ENCODE measurements at places on chromosomes 3 and 15.

GRCh38 chr3:8981700-8982099, 18.4 kb upstream of the RAD18 start:
- DNase-seq = no peak

- DNase-seq = no peak
Observed at GRCh38 chr3:139939681-139940190, 4.8 kb downstream of the CLSTN2 start.

DNA sequence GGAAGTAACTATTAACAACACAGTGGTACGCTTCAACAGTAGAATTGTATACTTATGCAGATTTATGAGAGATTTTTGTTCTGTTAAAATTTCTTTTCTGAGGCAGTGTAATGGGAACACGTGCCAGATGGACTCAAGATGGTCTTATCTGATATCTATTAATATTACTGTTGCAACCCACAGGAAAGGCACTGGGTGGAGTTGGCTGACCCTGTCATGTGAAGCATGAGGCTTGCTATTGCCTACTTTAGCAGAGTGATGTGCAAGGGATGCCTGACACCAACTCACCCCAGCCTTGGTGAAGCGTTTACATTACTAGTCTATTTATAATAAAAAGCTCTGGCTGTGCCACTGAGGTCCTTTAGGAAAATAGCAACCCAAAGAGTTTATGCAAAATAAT, 19.8 kb upstream of the ARNT2 start:
- no peak for DNase-seq

- DNase-seq = no peak
Observed at GRCh38 chr3:141796889-141797781, 33.9 kb downstream of the GRK7 start.

DNA sequence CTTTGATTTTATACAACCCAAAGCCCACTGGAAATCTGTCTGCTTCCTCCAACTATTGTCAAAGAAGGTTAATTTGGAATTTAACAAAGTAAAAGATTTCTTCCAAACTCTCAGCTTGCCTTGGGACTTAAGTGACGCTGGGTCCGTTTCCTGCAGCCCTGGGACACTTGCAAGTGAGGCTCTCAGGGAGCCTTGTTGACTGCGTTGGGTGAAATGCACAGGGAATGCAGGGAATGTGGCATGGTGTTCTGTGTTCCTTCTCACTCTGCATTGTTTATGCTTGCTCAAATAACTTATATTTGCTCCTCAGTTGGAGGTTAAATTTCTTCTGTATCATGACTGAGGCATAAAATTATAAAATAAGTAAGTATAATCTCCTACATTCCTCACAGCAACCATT, 60.9 kb upstream of the TJP1 start:
- no peak for DNase-seq

GRCh38 chr3:160022068-160022467, 33.4 kb downstream of the IL12A start:
- no peak for DNase-seq

- DNase-seq = no peak
Observed at GRCh38 chr15:85646538-85647091, 148.1 kb downstream of the KLHL25 start.

- no peak for DNase-seq
Observed at GRCh38 chr15:88179562-88179961, 77.0 kb downstream of the NTRK3 start.

GRCh38 chr3:198093112-198093679, 133.2 kb downstream of the LMLN start:
- DNase-seq = no peak

GRCh38 chr15:88220443-88221335, 35.9 kb downstream of the NTRK3 start:
- no peak for DNase-seq

DNA sequence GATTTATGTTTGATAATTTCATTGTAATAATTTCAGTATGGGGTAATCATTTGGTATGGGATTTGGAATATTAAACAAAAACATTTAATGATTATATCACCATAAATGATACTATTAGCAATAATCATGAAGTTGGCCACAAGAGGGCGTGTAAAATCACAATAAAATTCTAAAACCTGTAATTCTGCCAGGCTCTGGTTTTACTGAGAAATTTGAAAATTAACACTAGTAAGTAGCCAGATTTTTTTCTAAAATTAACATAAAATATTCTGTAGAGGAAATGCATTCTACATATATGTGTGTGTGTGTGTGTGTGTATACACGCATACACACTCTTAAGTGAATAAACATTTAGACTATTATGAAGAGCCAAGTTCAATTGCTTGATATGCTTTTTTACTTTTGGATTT, 40.5 kb downstream of the FEZF2 start:
- peak; percentile 8 for DNase-seq

- no peak for DNase-seq
Observed at GRCh38 chr15:68506071-68506470, 72.7 kb upstream of the CORO2B start.

GRCh38 chr3:13470894-13471574, 9.1 kb upstream of the HDAC11 start:
- DNase-seq = no peak

- DNase-seq = no peak
Observed at GRCh38 chr3:101701696-101702634, 15.4 kb upstream of the RPL24 start.

DNA sequence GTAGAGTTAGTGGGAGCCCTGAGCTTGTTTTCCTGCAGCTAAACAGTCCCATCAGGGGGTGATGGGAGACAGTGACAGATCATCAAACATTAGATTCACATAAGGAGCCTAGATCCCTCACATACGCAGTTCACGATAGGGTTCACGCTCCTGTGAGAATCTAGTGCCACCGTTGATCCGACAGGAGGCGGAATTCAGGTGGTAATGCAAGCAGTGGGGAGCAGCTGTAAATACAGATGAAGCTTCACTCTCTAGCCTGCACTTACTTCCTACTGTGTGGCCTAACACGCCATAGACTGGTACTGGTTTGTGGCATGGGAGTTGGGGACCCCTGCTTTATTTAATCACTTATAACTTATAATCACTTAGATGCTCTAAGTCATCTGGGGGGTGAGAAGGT, 179.1 kb downstream of the AKAP13 start:
- no peak for DNase-seq

GRCh38 chr15:71709808-71710418, 100.4 kb upstream of the NR2E3 start:
- DNase-seq = no peak

GRCh38 chr3:135987661-135988060, 22.1 kb downstream of the PPP2R3A start:
- no peak for DNase-seq

GRCh38 chr3:45613791-45614190, 19.2 kb downstream of the LIMD1 start:
- no peak for DNase-seq

DNA sequence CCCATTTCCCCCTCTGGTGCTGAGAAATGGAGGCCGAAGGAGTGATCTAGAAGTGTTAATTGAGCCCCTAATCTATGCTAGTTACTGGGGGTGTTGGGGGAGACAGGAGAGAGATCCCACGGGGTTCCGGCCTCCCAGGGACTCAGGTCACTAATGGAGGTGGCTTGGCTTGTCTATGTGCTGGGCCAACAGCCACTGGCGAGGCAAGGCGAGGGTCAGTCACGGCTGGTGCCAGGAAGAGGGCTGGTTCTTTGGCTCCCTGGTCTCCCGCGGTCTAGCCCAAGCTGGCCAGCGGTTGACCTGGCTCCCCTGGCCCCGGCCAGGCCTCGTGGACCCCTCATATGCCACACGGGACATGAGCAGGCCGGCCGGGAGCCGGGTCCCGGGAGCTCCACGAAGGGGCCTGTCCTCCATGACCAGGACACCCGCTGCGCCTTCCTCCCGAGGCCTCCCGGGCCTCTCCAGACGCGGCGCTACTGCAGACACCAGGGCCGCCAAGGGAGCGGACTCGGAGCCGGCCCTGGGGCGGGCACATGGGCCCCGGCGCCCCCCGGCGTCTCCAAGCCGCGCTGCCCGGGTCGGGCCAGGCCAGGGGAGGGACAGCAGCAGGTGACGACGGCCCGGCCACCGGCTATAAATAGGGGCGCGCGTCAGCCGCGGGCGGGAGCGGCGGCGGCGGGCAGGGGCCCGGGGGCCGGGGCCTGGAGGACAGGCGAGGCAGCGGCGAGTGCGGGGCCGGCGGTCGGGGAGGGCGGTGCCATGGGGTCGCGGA, at the start of gene ALPK3:
TSS of gene ALPK3 (plus strand) at position 663 of the 772 bp plus-strand sequence. CDS start at position 760, 97 bp downstream.
- DNase-seq = no peak

DNA sequence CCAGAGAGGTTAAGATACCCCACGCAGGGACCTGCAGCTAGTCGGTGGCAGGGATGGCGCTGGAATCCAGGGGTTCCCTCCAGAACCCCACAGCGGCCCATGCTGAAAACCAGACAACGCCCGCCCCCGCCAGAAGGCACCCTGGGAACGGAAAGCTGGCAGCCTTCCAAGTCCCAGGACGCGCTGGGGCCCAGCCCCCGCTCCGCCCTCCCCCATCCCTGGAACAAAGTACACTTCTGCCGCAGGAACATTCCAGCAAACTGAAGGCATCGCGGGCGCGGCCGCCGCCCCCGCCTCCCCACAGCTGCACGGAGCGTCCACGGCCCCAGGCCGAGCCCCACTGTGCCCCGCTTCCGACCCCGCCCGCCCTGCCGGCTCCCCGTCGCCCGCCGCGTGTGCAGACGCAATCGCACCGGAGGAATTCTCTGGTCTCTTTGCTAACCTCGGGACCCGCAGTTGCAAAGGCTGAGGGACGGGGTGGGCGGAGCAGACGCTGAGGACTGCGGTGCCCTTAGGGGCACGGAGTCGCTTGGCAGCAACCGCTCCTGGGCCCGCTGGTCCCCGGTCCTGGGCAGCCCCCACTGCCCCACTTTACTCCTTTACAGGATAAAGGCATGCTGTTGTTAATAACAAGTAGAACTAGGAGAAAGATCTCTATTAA, 44.8 kb upstream of the RNU6-1 start:
- DNase-seq = peak; percentile 45

DNA sequence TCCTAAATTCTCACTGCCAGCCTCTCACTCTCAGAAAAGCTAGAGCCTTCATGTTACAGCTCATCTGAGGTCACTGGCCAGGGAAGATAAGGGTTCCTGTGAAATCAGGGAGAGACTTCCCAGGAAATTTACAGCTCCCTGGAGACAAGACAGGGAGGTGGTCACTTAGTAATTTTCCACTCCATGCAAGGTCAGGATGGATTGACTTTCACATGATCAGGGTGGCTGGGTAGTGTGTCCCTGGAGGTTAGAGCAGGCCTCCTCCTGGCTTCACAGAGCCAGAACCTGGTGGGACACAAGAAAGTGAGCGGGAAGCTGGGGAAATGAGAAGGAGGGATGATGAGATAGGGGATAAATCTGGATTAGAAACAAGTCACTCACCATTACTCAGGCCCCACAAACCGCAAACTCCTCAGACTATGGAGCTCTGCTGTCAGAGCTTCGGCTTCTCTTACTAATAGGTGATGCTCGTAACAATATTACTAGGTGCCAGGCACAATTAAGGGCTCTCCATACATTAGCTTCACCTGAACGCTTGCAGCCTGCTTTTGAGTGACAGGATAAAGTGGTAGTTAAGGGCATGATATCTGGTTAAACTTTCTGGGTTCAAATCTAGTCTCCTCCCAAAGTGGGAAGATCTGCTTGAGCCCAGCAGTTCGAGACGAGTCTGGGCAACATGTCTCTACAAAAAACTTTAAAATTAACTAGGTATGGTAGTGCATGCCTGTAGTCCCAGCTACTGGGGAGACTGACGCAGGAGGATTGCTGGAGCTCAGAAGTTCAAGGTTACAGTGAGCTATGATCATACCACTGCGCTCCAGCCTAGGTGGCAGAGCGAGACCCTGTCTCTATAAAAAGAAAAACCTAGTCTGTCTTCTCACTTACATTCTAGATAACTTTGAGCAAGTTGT, 24.9 kb downstream of the DUOX2 start:
- DNase-seq = no peak

DNA sequence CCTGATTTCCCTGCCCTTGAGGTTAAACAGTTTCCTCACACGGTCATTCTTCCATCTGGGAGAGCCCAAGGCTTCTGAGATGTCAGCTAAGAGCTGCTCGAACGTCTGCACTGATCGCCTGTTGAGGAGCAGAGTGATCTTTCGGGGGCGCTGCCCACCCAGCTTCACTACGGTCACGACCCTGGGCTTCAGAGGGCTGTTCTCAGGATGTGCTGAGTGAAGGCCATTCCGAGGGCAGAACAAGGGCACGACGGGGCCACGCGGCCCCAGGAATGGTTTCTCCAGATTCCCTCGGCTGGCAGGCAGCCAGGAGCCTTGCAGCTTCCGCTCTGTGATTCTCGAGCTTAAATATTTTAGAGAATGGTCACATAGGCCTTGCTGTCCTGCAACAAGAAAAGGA, 25.7 kb downstream of the DCLK3 start:
- no peak for DNase-seq

DNA sequence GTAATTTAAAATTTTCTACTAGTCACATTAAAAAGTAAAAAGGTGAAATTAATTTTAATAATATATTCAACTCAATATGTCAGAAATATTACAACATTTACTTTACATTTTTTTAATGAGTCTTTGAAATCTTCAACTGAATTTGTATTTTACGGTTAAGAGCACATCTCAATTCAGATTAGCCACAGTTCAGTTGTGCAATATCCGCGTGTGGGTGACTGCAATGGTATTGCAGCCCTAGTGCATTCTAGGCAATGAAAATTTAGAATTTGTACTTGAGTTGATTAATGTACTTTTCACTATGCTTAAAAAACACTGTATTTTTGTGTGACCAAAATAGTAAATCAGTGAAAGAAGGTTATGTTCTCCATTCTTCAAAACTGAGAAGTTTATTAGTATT, 57.3 kb downstream of the CEP63 start:
- no peak for DNase-seq

GRCh38 chr15:53791581-53791980, 32.1 kb upstream of the WDR72 start:
- DNase-seq = no peak

GRCh38 chr3:157815739-157816138, 290.5 kb downstream of the SHOX2 start:
- no peak for DNase-seq

GRCh38 chr3:122979211-122979610, 48.4 kb downstream of the SEMA5B start:
- no peak for DNase-seq

GRCh38 chr3:153961494-153961893, 159.7 kb upstream of the ARHGEF26 start:
- DNase-seq = no peak

DNA sequence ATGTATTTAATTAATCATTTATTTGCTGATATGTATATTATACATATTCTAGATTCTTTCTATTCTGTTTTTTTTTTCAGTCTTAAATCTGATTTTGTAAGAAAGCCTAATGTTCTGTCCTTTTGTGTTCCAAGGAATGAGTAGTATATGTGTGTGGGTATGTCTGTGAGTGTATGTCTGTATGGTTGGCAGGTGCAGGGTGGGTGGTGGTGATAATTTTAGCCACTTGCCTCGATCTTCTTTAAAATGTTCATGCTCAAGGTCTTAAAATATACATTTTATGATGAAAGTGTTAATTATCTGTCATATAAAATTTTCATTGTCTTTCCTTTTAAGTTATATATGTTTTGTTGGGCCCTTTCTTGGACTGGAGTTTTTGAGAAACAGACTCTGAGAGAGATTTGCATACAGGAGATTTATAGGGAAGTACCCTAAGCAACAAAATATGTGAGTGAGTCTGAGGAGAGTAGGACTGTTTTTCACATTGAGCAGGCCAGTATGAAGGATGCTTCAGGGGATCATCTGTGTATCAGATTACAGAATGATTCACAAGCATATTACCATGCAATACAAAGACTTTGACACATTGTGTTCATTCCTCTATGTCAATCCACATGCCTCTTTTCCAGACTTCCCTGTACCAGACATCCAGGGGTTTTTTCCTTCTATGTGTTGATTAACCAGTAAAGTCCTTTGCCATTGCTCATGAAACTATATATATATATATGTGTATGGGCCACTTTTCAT, 211.0 kb upstream of the DPPA4 start:
- no peak for DNase-seq

- no peak for DNase-seq
Observed at GRCh38 chr3:38214560-38214959, 49.2 kb downstream of the OXSR1 start.
